ENCODE measurements at places on chromosomes 2 and 18.

GRCh38 chr18:58525517-58525916 is 103.4 kb downstream of the ALPK2 start:
- DNase-seq, result no peak

DNA sequence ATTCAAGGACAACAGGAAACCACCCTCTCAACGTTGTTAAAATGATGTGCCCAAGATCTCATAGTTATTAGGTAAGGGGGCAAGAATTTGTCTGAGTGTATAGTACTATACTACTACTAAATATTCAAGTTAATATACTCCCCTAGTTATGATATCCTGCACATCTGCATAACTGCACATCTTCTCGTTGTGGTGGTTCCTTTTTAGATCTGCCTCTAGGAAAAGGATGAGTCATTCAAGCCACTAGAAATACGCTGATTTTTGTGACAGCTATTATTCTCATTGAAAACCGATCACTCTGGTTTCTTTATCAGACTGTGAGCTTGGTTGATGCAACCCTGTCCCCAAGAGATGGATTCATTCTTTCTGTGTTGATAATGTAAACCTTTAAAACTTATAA is 1067.0 kb upstream of the FANCL start:
- no peak for DNase-seq

DNA sequence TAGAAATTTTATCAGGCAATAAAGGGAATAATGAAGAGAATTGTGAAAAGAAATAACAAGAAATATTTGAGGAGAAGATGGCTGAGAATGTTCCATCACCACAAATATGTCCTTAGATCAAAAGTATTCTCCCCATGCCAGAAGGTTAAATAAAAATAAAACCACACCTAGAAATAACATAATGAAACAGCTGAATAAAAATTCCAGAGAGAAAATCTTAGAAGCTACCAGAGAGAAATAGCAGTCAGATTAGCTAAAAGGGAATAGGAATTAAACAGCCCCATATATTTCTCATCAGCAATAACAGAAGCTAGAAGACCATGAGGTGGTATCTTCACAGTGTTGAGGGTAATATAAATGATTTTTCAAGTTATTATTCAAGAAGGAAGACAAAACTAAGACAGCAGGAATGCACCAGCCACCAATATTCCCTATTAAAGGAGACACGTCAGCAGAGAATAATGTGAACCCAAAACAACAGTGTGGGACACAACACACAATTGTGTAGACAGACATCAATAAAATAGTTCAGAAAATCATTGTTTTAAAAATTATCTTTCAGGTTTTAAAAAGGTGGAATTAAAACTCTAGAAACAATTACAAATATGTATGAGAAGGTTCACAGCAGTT is 82.0 kb upstream of the NEDD4L start:
- DNase-seq, result no peak

DNA sequence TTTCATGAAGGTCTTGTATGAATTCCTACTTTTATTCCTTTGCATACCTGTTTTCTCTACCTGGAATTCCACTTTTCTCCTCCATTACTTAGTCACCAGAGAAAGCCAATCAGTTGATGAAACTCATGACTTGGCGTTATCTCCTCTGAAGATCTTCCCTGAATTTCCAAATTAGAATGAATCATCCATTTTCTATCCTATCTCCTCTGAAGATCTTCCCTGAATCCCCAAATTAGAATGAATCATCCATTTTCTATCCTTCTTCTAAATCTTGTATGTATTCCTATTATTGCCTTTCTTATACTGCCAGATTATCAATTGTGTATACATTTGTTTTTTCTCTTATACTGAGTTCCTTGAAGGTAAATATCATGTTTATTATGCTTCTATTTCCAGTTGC is 440.4 kb downstream of the CCDC85A start:
- DNase-seq, result no peak

- no peak for DNase-seq
These were observed 65.1 kb downstream of the MRPS9 start for GRCh38 chr2:105102963-105103421.

Data from right renal cortex interstitium (tissue), 3 donors.